ENCODE measurements at places on chromosomes 5 and 9.

GRCh38 chr9:8684978-8685708 is 885.6 kb upstream of the DMAC1 start:
- ATAC-seq: no peak

DNA sequence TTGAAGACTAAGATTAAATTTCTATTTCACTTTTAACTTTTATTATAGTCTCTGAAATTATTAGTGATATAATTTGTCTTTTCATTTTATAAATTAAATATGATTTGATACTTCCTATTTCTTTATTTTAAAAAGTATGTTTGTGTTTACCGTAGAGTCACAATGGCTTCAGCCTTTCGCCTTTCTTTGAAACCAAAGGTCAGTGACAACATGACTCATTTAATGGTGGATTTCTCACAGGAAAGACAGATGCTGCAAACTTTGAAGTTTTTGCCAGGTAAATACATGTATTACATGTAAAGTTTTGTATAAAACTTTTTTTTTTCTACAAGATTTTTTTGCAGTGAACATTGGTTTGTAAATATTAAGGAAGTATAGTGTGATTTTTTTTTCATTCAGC is 36.4 kb downstream of the FSD1L start:
- no peak for ATAC-seq

DNA sequence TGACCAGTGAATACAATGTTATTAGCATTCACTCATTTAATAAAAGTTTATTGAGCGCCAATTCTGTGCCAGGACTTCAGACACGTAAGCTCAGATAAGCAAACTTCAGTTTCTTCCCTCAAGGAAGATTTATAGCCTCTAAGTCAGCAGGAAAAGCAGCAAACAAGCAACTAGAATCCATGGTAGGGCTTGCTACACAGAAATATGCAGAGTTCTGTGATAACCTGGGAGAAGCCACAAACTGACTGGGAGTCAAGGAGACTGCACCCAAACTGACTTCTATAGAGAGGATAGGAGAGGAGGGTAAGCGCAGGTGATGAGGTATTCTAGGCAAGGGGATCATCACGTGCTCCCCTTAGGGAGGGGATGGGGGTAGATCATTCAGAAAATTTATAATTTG is 1.4 kb upstream of the OGN start:
- no peak for ATAC-seq

GRCh38 chr9:97310896-97311295 is 3.4 kb downstream of the CCDC180 start:
- ATAC-seq: no peak

GRCh38 chr5:159441441-159441840 is 111.2 kb upstream of the IL12B start:
- no peak for ATAC-seq

DNA sequence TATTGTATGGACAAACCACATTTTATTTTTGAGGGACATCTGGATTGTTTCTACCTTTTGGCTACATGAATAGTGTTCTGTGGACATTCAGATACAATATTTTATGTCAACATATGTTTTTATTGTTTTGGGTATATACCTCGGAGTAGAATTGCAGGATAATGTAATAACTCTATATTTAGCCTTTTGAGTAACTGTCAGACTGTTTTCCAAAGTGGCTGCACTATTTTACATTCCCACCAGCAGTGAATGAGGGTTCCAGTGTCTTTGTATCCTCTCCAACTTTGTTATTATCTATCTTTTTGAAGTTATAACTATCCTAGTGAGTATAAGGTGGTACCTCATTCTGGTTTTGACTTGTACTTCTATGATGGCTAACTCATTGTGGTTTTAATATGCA is 11.0 kb downstream of the NDUFS4 start:
- ATAC-seq: no peak

DNA sequence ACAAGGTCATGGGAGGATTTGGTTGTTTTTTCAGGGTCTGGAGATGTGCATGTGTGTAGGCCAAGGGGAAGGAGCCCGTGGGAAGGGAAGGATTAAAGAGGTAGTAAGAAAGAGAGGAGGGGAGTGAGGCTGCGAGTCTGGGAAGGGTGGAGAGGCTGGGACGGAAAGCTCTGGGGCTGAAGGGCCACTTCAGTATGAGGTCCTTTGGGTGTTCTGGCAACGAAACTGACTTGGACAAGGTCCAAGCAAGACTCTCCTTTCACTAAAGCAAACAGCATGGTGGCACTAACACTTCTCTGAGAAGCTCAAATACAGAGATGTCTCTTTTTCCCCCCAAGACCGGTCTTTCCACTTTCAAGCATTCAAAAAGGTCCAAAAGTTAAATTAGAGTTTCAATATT is 394.5 kb downstream of the ARHGEF28 start:
- no peak for ATAC-seq

DNA sequence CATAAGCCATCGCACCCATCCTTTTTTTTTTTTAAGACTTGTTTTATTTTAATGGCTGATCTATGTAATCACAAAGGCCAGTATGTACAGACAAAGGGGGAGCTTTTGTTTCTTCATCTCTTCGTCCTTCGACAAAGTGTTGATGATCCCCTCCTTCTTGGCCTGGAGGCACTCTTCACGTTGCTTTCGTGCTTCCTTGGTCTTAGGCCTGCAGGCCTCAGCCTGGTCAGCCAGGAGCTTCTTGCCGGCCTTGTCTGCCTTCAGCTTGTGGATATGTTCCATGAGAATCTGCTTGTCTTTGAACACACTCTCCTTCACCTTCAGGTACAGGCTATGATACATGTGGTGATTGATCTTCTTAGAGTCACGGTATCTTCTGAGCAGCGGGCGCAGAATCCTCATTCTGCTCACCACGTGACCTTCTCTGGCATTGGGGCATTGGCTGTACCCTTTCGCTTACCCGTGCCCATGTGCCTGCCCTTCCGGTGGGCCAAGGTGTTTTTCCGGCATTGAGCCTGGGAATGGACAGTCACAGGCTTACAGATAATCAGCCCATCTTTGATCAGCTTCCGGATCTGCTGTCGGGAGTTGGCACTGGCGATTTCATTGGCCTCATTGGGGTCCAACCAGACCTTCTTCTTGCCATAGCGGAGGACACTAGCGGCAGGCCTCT is 36.0 kb downstream of the TLX3 start:
- no peak for ATAC-seq

GRCh38 chr5:115948091-115948534 is 14.2 kb upstream of the LVRN start:
- peak; percentile 71 for ATAC-seq

GRCh38 chr5:81425569-81425968 is 31.6 kb upstream of the ACOT12 start:
- peak; percentile 40 for ATAC-seq

- no peak for ATAC-seq
Observed at GRCh38 chr5:138000102-138000723, 32.7 kb downstream of the FAM13B start.

DNA sequence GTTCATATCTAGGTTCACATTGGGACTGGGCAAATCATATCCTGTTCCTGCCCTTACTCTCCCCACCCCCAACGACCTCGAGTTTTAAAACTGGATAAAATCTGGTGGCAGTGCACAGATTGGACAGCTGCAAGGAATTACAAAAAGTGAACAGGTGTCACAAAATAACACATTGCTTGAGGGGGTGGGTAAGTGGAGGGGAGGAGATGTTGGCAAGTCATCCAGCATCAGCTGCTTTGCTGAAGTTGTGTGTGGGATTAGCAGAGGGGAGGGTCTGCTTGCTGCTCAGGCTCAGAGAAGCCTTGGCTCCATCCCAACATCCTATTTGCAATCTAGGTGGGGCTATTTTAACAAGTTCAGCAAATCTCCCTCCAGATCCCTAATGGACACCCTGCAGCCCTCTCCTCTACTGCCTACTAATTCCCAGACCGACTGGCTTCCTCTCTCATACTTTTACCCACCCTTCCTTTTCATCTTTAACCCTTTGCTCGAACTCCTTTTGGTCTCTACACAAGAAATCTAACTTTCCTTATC is 39.8 kb upstream of the SLC24A2 start:
- ATAC-seq: no peak

DNA sequence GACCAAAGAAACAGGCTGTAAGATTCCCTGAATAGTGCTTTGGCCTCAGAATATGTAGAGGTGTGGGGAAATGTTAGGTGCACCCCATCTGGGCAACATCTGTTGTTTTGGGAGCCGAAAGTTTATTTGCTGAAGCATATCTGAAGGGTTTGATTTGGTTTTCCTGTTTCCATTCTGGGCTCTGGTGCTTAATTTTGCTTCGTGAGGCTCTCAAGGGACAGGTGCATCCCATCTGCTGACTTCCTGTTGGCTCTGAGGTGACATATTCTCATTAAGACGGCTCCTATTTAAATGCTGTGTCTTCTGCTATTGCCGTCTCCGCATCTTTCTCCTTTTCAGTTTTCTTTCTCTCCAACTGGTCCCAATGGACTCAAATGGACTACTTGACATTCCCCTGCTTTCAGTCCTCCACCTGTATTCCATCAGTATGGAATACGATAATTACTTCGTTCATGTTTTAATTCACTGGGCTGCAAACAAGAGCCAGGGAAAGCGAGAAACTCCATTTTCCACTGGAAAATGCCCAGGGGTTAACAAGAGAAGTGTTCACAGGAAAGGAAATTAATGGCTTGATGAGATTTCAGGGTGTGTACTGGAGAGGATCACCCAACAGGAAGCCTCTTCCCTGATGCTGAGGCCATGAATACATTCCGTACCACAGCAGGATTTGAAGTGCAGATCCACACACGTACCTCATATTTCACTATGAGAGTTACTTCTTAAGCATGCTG is 104.0 kb downstream of the MTX3 start:
- no peak for ATAC-seq

- ATAC-seq: peak; percentile 50
Observed at GRCh38 chr9:69115621-69116020, 58.5 kb upstream of the TJP2 start.

DNA sequence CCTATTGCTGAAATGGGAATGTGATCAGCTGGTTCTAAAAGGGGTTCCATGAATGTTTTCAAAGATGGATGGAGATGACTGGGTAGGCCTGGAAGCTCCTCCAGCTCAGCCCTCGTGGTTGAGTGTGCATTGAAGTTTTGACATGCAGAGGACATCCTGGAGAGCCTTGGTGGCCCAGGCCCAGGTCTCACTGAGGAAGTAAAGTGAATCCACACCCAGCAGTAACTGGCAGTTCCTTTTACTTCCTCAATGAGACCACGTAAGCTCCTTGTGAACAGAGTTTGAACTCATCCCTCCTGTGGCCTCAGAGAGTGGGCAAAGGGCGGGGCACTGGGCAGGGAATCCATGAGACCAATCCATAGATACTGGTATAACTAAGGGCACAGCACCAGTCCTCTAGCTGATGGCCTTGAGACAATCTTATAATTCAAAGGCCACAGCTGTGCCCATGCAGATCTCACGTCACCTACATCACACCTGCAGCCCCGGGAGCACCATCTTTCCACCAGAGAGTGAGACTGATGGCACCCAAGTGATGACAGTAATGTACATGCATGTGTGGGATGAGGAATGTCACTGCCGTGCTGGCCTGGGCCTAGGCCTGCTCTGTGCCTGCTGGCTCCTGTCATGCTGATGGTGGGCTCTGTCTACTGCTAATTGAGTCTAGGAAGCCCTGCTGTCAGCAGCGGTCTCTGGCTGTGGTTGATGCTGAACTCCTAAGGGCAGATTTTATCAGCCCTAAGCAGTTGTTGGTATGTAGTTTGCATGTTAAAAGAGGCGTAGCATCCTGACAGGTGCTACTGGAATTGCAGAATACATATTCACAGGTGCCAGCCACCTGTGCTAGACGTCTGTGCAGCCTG is 257.8 kb downstream of the FSTL4 start:
- no peak for ATAC-seq

DNA sequence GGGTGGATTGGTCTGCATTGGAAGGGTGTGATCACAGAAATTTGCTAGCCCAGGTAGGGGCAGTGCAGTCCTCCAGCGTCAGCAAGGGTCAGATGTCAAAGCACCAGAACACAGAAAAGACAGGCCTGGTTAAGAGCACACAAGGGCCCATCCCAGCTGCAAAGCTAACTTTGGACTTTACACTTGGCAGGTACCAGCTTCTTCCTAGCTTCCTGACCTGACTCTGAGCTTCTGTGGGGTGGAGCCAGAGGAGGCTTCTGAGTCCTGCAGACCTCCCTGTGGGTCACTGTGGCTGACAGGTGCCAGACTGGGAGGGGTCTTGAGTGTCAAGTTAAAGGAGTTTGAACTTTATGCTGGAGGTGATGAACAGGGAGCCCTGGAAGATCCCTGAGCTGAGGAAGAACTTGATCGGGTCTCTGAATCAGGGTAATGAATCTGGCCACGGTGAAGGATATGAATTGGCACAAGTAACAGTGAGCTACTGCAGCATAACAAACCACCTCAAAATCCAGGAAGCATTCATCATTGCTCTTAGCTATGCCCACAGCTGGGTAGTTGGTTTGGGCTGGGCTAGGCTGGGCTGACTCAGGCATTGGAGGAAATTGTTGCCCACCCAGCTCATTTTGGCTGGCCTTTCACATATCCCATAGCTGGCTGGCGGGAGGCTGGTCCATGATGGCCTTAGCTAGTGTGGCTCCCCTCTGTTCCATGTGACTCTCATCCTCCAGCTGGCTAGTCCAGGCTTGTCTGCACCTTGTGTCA is 63.4 kb downstream of the BARX1 start:
- no peak for ATAC-seq

GRCh38 chr5:159156426-159157238 is 52.7 kb downstream of the RNF145 start:
- peak; percentile 63 for ATAC-seq

DNA sequence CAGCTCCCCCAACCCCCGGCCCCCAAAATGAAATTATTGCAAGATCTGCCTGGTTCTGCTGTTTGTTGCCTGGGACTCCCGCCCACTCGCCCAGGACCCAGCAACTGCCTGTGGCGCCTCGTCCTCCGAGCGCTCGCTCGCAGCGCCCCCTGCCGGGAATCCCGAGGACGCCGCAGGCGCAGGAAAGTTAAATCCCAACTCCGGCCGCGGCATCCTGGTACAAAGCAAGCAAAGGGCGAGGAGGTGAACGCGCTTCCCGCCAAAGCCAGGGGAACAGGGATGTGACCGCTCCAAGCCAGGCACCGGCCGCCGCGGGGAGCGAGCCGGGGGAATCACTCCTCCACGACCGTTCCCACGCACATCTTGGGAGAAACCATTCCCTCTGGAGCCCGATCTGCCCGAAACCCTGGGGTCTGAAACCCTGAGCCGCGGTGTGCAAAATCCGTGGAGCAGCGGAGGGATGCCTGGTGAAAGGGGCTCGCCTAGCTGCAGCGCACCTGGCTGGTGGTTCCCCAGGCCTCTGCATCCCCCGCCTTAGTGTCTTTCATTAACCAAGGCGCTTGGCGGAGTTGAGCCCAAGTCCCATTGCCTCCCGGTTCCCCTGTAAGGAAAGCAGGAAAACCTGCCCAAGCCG is 1.3 kb downstream of the SEMA5A start:
- peak; percentile 70 for ATAC-seq

DNA sequence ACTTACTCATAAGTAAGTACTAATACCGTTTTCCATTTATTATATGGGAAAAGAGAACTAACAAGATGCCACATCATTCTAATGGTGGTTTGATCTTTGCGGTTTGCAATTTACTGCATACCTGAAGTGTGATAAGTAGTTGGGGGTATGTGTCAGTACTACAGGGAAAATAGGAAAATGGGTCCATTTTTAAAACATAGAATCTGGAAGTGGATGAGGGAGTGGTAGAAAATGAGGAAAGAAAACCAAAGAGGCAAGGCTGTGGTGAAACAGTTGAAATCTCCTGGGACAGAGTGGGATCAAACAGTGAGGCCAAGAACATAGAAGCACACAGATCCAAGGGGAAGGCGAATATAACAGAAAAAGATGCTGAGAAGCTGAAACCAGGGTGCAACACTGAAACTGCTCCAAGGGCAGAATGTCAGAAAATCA is 6.7 kb downstream of the ADAMTSL1 start:
- ATAC-seq: peak; percentile 43

Data from gastroesophageal sphincter (tissue), 4 donors.